ENCODE measurements at places on chromosomes 1 and 21. TPM values are rescaled to one million over a fixed set of nuclear protein-coding genes. Genes with fewer than 3 reads are reported as not detected.
A peak's percentile ranks its signal among the peaks of the same experiment; 100 is the strongest.

- peaks cover 21% of the 10 kb centered on the region for H3K27me3 ChIP-seq
- no peak overlapping the region for H3K27ac ChIP-seq
- no peaks in the 10 kb centered on the region for H3K4me1 ChIP-seq
- no peak overlapping the region for H3K4me3 ChIP-seq
- peaks cover 2% of the 10 kb centered on the region for H3K36me3 ChIP-seq
Observed at GRCh38 chr21:42616941-42617340, 36.5 kb upstream of the PDE9A start.

DNA sequence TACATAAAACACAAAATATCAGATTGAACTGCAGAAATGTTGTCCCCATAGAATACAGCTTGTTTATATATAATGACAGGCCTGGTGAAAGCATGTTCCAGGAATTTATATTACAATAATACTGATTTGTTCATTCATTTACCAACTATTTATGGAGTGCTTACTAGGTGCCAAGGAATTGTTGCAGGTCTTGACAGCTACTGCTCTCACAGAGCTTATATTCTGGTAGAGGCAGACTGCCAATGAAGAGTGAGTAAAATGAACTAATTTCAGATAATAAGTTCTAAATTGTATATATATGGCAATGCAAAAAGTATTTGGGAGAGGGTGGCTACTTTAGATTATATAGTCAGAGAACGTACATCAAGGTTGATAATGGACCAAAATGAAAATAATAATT, 152.0 kb downstream of the COQ8A start:
- H3K4me1 ChIP-seq, result no peaks in the 10 kb centered on the region
- H3K4me3 ChIP-seq, result no peak overlapping the region
- H3K27ac ChIP-seq, result no peak overlapping the region
- no peak for DNase-seq
- H3K27me3 ChIP-seq, result peaks cover 2% of the 10 kb centered on the region

GRCh38 chr1:244384066-244384465, 67.6 kb downstream of the ADSS2 start:
- no peak overlapping the region for H3K27ac ChIP-seq
- H3K4me3 ChIP-seq, result no peak overlapping the region
- H3K36me3 ChIP-seq, result no peaks in the 10 kb centered on the region
- H3K27me3 ChIP-seq, result no peaks in the 10 kb centered on the region

DNA sequence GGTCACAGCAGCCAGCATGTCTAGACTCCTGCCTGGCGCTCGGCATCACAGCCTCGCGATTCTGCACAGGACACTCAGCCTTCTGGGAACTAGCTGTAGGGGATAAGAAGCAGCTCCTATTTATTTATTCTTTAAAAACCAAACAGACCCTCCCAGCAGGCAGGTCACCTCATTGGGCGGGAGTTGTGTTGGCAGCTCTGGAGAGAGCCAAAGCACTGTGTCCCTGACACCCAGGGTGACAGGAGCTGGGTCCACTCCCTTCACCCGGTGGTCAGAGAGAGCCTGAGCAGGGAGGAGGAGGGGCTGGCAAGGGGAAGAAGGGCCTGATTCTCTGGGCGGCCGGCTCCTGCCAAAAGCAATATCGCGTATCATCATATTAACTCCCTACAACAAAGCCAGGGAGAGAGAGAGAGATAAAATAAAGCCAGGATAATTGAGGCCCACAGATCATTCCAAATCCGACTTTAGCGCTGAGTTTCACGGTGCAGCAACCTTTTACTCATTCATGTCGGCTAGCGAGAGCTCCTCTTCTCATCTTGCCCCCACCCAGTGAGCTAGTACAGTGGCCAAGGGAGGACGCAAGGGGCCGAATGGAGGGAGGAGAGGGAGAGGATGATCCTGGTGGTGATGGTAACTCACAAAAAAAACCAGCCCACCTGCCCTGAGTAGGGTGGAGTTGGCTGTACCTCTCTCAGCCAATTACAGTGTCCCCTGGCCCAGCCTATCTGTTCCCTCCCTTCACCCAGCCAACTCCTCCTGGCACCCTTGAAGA, 79.8 kb upstream of the IFFO2 start:
- H3K4me1 ChIP-seq, result no peaks in the 10 kb centered on the region
- no peak for DNase-seq
- no peaks in the 10 kb centered on the region for H3K36me3 ChIP-seq
- peaks cover 20% of the 10 kb centered on the region for H3K27me3 ChIP-seq

GRCh38 chr1:50559421-50559820, 136.2 kb upstream of the DMRTA2 start:
- H3K4me3 ChIP-seq, result no peak overlapping the region
- no peaks in the 10 kb centered on the region for H3K27me3 ChIP-seq
- no peaks in the 10 kb centered on the region for H3K4me1 ChIP-seq
- peaks cover 7% of the 10 kb centered on the region for H3K36me3 ChIP-seq
- DNase-seq, result no peak
- no peak overlapping the region for H3K27ac ChIP-seq

GRCh38 chr1:5597171-5597850, 394.9 kb downstream of the NPHP4 start:
- H3K36me3 ChIP-seq, result no peaks in the 10 kb centered on the region
- H3K4me1 ChIP-seq, result no peaks in the 10 kb centered on the region
- H3K4me3 ChIP-seq, result no peak overlapping the region
- no peak overlapping the region for H3K27ac ChIP-seq
- H3K27me3 ChIP-seq, result no peaks in the 10 kb centered on the region

DNA sequence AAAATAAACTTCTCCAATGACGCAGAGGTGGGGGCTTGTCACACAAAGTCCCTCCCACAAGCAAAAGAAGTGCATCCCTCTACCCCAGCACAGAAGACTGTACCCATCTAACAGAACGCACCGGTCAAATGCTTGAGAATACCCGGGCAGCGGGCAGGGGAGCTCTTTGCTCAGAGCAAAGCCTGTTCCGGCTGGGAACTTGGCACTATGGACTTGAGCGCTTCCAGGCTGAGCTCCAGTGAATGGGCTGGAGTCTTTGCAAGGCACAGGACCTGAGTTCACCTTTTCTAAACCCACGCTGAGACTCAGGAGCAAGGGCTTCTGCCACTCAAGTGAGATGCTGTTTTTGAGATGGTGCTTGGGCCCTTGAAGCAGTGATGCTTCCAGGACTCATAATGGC, 20.3 kb downstream of the RHBG start:
- H3K4me1 ChIP-seq, result peaks cover 5% of the 10 kb centered on the region
- H3K27me3 ChIP-seq, result peaks cover 39% of the 10 kb centered on the region
- no peaks in the 10 kb centered on the region for H3K36me3 ChIP-seq
- H3K4me3 ChIP-seq, result no peak overlapping the region
- H3K27ac ChIP-seq, result no peak overlapping the region
- DNase-seq, result no peak

GRCh38 chr1:15703562-15703961, 19.4 kb downstream of the PLEKHM2 start:
- no peak overlapping the region for H3K27ac ChIP-seq
- peaks cover 20% of the 10 kb centered on the region for H3K36me3 ChIP-seq
- DNase-seq, result no peak
- H3K27me3 ChIP-seq, result no peaks in the 10 kb centered on the region

DNA sequence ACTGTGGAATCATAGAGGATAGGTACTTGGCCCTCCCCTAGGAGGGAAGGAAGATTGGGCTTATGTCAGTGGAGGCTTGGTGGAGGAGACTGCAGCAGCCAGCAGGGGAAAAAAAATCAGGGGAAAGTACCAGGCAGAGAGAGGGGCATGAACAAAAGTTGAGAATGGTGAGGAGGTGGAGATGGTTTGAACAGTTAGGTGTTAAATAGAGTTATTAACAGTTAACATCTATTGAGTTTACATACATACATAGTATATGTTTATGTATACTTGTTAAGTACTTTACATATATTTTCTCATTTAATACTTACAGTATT, 136.5 kb upstream of the HNRNPU start:
- DNase-seq, result no peak
- no peak overlapping the region for H3K27ac ChIP-seq
- H3K4me3 ChIP-seq, result no peak overlapping the region
- H3K27me3 ChIP-seq, result peaks cover 6% of the 10 kb centered on the region

DNA sequence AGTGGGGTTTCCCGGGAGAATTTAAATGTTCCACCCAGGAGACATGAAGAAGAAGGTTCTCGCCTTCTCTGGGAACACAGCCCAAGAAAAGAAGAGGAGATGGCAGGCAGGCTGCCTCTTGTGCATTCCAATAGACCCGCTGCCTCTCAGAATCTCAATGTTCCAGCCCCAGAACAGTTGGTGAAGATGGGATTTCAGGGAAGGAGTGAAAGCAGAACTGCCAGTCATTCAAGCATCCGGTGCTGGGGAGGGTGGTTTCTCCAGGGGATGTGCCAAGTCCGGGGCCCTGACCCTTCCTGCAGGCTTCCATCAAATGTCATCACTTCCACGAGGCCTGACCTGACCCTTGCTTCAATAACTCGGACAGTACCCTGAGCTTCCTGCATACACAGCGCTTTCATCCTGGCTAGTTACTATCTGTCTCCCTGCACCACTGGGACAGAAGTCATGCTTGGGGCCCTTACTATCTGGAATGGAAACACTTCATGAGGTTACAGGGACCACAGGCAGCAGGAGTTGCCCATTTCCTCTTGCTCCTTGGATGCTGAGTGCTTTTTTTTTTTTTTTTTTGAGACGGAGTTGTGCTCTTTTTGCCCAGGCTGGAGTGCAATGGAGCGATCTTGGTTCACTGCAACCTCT, 386.6 kb upstream of the POU3F1 start:
- no peak for DNase-seq
- no peak overlapping the region for H3K27ac ChIP-seq
- peaks cover 20% of the 10 kb centered on the region for H3K27me3 ChIP-seq
- no peaks in the 10 kb centered on the region for H3K36me3 ChIP-seq
- H3K4me3 ChIP-seq, result no peak overlapping the region
- no peaks in the 10 kb centered on the region for H3K4me1 ChIP-seq

- peaks cover 50% of the 10 kb centered on the region for H3K4me1 ChIP-seq
- H3K4me3 ChIP-seq, result peak overlapping the region; percentile 92
- H3K27ac ChIP-seq, result peak overlapping the region; percentile 91
- peaks cover 9% of the 10 kb centered on the region for H3K36me3 ChIP-seq
- no peaks in the 10 kb centered on the region for H3K27me3 ChIP-seq
Observed at GRCh38 chr1:91020967-91021685, 709 bp downstream of the ZNF644 start.

- peaks cover 57% of the 10 kb centered on the region for H3K36me3 ChIP-seq
- peak overlapping the region; percentile 80 for H3K27ac ChIP-seq
- DNase-seq, result no peak
- peaks cover 80% of the 10 kb centered on the region for H3K4me1 ChIP-seq
Observed at GRCh38 chr1:22089134-22089571, 36.6 kb downstream of the CDC42 start.

GRCh38 chr1:58966917-58967740, 183.3 kb upstream of the JUN start:
- H3K27ac ChIP-seq, result no peak overlapping the region
- peaks cover 64% of the 10 kb centered on the region for H3K4me1 ChIP-seq
- no peaks in the 10 kb centered on the region for H3K27me3 ChIP-seq
- no peak for DNase-seq
- H3K36me3 ChIP-seq, result peaks cover 14% of the 10 kb centered on the region

GRCh38 chr1:205373798-205374175, 17.1 kb upstream of the KLHDC8A start:
- H3K27me3 ChIP-seq, result peaks cover 38% of the 10 kb centered on the region
- no peak overlapping the region for H3K4me3 ChIP-seq
- peaks cover 16% of the 10 kb centered on the region for H3K4me1 ChIP-seq
- DNase-seq, result no peak

DNA sequence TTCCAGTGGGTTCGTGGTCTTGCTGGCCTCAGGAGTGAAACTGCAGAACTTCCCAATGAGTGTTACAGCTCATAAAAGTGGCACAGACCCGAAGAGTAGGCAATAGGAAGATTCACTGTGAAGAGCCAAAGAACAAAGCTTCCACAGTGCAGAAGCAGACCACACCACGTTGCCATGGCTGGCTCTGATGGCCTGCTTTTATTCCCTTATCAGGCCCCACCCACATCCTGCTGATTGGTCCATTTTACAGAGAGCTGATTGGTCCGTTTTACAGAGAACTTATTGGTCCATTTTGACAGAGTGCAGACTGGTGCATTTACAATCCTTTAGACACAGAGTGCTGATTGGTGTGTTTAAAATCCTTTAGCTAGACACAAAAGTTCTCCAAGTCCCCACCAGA, 131.4 kb upstream of the CHRM3 start:
- no peak overlapping the region for H3K4me3 ChIP-seq
- no peak overlapping the region for H3K27ac ChIP-seq
- H3K4me1 ChIP-seq, result no peaks in the 10 kb centered on the region
- no peaks in the 10 kb centered on the region for H3K27me3 ChIP-seq
- no peaks in the 10 kb centered on the region for H3K36me3 ChIP-seq

Gene MRPL9
- total RNA-seq, result 141 TPM

Gene SLC1A7
- total RNA-seq, result not detected

Gene FCMR
- total RNA-seq, result 24.5 TPM

Gene GNAT2
- 1.2 TPM for total RNA-seq

Gene CFH
- total RNA-seq, result 0.42 TPM

Measured in activated T-helper 1 cell treated with anti-CD3 and anti-CD28 coated beads, Interleukin-12 subunit alpha, Interleukin-12 subunit beta, Interleukin-2, Interleukin-4 antibody, amounts not matched to agents 30 ng/mL and 10 ng/mL and 1 ng/mL, durations not matched to agents 14 hours and 24 hours and 36 hours (primary cell).